Daoy (cell line): ENCODE measurements at places on chromosomes 12 and 14. TPM values are rescaled to one million over a fixed set of nuclear protein-coding genes. Genes with fewer than 3 reads are reported as not detected.

GLIPR1L1 gene
- total RNA-seq, result not detected in 2 replicates

DLK1 gene
- 0.06 TPM in 1 of 2 replicates, not detected in the other for total RNA-seq

- no peak for DNase-seq
These were observed 2.5 kb upstream of the SLC6A13 start for GRCh38 chr12:265096-265495.

RNASE2 gene
- total RNA-seq, result not detected in 2 replicates

DNA sequence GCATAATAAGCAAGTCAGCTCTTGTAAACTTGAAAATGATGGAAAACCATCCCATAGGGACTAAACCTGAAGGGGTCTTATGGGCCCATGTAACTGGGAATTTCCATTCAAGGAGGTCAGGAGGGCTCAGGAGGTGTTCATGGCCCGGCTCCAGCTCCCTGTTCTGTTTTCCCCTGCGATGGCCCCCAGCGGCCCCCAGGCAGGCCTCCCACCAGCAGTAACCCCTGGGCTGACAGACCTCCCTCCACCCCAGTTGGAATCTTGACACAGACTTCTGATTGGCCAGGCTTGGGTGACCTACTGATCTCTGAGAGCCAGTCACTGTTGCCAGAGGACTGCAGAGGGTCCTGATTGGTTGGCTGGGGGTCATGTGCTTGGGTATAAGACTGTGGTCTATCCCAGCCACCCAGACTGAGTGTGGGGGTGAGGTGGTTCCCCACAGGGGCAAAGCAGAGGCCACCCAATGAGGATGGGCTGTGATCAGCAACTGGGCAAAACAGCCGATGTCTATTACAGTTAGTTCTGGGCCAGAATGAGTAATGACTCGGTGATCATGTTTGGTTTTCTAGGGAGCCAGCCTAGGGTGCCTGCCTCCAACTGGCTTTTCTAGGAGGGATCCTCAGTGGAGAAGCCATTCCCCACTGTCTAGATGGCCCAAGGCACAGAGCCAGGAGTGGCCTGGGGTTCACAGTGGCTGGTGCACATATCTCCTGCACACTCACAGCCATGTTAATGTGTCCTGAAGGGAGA lies 27.0 kb downstream of the RHOF start:
- DNase-seq, result no peak
